Cerebellum (tissue), 4 donors: ENCODE measurements at places on chromosomes 13 and 19. TPM values are rescaled to one million over a fixed set of nuclear protein-coding genes. Genes with fewer than 3 reads are reported as not detected.

Gene RASAL3
- 0.64 TPM for total RNA-seq

Gene ZNF585A
- total RNA-seq, result 15.2 TPM

Gene PSG2
- total RNA-seq, result not detected

Gene SIGLEC12
- total RNA-seq, result 0.18 TPM

Gene MBD3L1
- not detected for total RNA-seq

Gene EDNRB
- 113 TPM for total RNA-seq
